ENCODE measurements at places on chromosomes 7 and 10.

GRCh38 chr10:99346247-99346646, 17.1 kb downstream of the CNNM1 start:
- DNase-seq, result no peak

GRCh38 chr7:90007001-90007654, 147.1 kb upstream of the STEAP1 start:
- no peak for DNase-seq

- no peak for DNase-seq
These were observed 261.3 kb downstream of the TCERG1L start for GRCh38 chr10:131050162-131050766.

GRCh38 chr7:157612009-157612663, 275.3 kb downstream of the DNAJB6 start:
- peak; percentile 8 for DNase-seq

DNA sequence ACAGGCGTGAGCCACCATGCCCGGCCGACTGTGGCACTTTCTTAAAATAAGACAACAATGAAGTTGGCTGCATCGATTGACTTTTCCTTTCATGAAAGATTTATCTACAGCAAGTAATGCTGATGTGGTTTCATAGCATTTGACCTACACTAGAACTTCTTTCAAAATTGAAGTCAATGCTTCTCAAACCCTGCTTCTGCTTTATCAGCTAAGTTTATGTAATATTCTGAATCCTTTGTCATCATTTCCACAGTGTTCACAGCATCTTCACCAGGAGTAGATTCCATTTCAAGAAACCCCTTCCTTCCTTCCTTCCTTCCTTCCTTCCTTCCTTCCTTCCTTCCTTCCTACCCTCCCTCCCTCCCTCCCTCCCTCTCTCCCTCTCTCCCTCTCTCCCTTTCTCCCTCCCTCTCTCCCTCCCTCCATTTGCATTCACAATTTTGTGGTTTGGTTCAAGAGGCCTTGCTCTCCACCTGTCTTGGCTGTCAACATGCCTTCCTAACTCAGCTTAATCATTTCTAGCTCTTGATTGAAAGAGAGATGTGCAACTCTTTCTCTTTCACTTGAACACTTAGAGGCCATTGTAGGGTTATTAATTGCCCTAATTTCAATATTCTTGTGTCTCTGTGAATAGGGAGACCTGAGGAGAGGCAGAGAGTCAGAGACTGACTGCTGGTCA, 52.1 kb downstream of the HDAC9 start:
- no peak for DNase-seq

GRCh38 chr7:6533893-6534495, 17.3 kb downstream of the GRID2IP start:
- no peak for DNase-seq

- peak; percentile 52 for DNase-seq
These were observed 10.9 kb upstream of the GDF2 start for GRCh38 chr10:47311193-47311931.

DNA sequence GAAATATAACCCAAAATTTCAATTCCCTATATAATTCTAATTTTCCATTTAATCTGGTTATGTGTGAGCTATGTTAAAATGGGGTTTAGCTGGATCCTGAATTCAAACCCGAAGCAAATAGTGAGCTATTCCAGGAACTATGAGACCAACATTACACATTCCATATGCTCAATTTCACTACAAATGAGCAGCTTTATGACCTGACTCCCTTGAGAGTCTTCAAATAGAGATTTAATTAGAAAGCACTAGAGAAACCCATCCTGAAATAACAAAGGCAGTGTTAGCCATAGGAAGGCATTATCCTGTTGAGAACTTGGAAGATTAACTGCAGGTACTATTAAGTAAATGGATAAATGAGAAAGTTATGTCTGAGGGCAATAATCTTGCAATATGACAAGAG, 890.0 kb downstream of the GRM8 start:
- DNase-seq, result no peak

- no peak for DNase-seq
These were observed 293.1 kb downstream of the ARHGAP12 start for GRCh38 chr10:31635415-31636065.

- no peak for DNase-seq
These were observed 126.7 kb upstream of the TMEM196 start for GRCh38 chr7:19900118-19900517.

GRCh38 chr10:78578929-78579328, 489.8 kb upstream of the ZMIZ1 start:
- DNase-seq, result no peak

DNA sequence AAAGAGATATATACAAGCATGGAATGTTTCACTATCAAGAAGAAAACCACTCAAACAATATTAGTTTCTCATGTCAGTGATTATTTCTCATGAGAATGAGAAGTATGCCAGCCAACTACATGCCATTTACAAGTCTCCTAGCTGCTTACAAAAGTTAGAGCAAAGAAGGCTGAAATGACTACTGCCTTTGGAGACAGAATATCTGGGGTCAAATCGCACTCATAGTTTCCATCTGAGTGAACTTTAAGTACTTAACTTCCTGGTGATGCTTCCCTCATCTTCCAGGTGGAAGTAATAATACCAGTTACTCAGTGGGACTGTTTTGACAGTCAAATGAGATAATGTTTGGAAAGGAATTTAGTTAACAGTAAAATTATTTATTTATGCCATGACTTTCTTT, 42.0 kb upstream of the RHOBTB1 start:
- DNase-seq, result no peak

- DNase-seq, result no peak
These were observed 578.9 kb upstream of the SEMA3D start for GRCh38 chr7:85765698-85766298.

- no peak for DNase-seq
These were observed 56.1 kb downstream of the SLIT1 start for GRCh38 chr10:97129666-97130065.

DNA sequence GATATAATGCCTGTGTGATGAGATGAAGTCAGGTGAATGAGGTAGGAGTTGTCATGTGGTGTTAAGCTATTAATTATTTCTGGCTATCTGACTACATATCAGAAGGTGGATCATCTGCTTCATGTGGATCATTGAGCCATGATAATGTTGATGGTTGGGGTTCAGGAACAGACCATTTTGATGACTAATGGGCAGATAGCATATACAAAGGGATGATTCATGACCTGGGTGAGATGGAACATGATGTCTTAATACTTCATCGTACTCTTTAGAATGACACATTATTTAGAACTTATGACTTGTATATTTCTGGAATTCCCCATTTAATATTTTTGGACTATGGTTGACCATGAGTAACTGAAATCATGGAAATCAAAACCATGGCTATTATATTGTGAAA, 155.1 kb downstream of the OR13A1 start:
- DNase-seq, result no peak

- DNase-seq, result no peak
These were observed 42.9 kb upstream of the TMEM168 start for GRCh38 chr7:112833082-112833481.

GRCh38 chr7:115478426-115478825, 552.1 kb downstream of the TFEC start:
- DNase-seq, result no peak

GRCh38 chr7:143372070-143372469, 9.1 kb upstream of the ZYX start:
- no peak for DNase-seq

GRCh38 chr10:59942556-59942955, 36.2 kb upstream of the CCDC6 start:
- no peak for DNase-seq
